Stimulated activated CD4-positive, alpha-beta T cell treated with anti-CD3 and anti-CD28 coated beads, Interleukin-15, amount 100 ng/mL, for 1 hour (primary cell): ENCODE measurements at places on chromosomes 2 and 18.

- DNase-seq: no peak
Measured at GRCh38 chr2:39265315-39265714, 21.5 kb upstream of the CDKL4 start.

GRCh38 chr2:29440921-29441623 lies 325.9 kb downstream of the CLIP4 start:
- no peak for DNase-seq

DNA sequence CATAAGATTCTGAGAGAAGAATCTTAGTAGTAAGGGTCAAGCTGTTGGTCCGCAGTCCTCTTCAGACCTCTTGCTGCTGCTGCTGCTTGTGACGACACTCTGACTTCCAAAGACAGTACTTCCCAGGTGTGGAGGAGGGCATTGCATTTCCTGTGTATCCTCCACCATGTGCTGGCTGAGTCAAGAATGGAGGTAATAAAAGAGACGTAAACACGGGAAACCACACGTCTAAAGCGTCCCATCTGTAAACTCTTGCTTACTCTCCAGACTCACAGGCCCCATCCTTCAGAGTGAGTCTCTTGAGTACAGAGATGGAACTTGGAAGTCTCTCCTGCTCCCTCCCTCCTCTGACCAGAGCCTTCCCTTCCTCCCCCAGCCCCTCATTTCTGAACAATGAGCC lies 25.6 kb downstream of the KLHL29 start:
- no peak for DNase-seq

GRCh38 chr2:108980076-108980475 lies 8.9 kb downstream of the EDAR start:
- DNase-seq: no peak

GRCh38 chr2:192419786-192420185 lies 225.1 kb upstream of the TMEFF2 start:
- DNase-seq: no peak
